IPS-NIHi11 (cell line): ENCODE measurements at places on chromosomes 2 and 18.

GRCh38 chr2:159515441-159515840 lies 100.9 kb downstream of the BAZ2B start:
- DNase-seq, result no peak

DNA sequence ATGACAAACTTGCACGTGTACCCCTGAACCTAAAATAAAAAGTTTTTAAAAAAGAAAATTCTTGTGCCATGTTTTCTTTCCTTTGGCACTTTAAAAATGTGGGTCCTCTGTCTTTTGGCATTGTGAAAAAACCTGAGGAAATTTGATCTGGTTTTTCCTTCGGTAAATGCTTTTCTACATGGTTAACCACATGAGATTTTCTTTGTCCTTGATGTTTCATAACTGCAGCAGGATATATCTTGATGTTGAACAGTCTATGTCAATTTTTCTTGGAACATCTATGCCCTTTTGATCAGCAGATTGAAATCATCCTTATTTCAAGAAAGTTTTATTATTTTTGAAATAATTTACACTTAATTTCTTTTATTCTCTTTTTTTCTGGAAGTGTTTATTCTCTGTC lies 109.1 kb downstream of the TMEM17 start:
- no peak for DNase-seq

DNA sequence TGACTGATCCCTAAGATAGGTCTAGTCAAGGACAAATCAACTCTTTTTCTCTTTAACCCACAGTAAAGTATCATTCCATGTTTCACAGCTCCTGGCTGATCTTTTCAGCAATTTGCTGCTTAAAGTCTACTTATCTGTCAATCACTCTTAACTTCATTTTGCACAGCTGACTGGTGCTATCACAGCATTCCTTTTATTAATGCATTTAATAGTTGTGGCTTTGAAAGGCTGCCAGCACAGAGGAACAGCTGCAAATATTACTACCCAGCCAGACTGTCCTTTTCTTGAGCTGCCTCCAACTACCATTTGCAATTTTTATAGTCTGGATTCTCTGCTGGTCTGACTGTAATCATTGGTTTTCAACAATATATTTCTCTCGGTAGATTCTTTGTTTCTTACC lies 303.5 kb downstream of the STK39 start:
- no peak for DNase-seq

DNA sequence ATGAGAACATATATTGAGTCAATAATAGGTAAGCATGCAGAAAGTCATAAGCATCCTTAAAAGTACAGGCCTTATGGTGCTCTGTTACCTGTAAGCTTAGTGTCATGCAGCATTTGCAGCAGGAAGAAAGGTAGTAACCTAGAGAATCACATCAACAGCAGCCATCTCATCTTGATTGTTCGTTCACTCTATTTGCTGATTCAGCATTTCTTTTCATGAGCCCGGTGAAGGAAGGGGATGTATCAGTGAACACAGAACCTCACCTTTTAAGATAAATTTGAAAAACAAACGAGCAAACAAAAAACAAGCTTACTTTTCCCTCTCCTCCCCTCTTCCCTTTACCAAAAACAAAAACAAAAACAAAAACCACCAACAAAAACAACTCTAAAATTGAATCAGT lies 89.9 kb downstream of the MIB1 start:
- DNase-seq, result no peak

DNA sequence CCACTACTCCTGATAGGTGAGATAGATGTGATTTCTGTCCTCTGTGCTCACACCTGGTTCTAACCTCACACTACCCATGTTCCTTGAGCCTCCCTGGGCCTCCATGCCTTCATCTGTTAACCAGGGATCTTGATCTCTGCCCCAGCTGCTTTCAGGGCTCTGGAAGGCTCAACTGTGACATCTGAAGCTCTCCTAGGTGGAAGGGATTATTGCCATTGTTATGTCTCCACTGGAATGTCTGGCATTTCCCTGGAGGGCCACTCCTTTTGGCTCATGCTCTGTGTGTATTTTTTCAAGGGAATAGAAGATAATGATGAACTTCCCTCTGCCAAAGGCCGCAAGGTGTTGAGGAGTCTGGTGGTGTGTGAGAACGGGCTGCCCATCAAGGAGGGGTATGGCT lies 41.2 kb downstream of the PCARE start:
- DNase-seq, result peak; percentile 69

DNA sequence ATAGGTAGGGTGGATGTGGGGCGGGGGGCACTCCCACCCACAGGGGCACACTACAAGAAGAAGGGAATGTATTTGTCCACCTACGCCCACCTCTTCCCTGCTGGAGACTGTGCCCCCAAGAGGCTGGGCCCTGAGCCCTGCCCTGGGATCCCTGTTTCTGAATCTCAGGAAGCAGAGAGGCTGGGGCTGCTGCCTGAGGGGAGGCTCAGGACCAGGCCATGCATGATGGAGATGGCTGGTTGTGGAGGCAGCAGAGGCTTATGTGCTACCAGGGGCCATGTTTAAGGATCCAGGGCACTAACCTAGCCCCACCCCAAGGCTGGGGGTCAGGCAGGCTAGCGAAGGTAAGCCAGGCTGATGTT lies 81.1 kb upstream of the OTOF start:
- DNase-seq, result no peak

DNA sequence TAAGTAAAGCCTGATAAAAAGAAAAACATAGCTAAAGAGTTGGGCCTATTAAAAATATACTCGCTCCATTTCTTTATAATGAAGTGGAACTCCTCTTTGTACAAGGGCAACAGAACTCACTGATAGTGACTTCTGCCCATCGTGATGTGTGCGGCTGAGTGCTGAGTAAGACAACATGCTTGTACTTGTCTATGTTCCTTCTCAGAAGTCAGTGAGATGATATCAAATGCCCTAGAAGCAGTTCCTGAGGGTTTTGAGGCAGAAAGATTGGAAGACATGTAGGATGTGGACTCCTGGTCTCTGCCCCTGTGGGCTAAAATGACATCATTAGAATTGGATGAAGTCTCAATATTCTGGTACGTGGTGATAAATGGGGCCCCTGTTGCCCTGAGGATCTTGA lies 73.8 kb downstream of the USP40 start:
- DNase-seq, result no peak

DNA sequence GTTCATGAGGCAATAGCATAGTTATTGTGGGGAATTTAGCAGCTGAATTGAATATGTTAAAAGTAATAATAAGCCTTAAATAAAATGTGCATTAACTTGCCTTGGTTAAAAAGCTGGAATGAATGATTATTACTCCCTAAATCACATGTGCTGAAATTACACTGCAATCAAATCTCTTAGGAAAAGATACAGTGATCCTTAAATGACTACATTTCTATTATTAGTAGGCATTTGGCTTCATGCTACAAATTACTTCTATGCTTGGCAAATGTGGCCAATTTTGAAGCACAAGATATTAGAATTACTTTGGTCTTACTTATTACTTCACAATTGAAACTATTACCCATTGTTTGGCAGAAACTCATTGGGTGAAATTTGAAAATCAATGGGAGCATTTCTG lies 5.4 kb downstream of the RND3 start:
- DNase-seq, result no peak

GRCh38 chr2:106208874-106209273 lies 14.8 kb upstream of the UXS1 start:
- DNase-seq, result no peak

DNA sequence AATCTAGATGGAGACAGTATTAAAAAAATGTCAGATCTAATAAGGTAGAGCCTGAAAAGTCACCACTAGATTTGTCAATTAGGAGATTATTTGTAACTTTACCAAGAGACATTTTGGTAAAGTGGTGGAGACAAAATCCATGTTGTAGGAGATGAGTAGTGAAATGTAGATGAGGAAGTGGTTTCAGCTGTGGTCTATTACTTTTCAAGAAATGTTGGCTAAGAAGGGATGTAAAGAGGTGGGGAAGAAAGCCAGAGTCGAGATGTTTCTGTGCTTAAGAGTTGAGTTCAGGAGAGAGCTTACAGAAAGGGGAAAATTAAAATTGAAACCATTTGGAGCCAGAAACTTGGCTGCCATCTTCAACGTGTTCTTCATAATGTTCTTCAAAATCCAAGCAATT lies 22.2 kb downstream of the ACVR2A start:
- DNase-seq, result no peak

GRCh38 chr2:151872463-151872862 lies 44.2 kb upstream of the ARL5A start:
- no peak for DNase-seq
